ENCODE measurements at places on chromosomes 16 and 17.

GRCh38 chr16:78211946-78212345 is 112.5 kb downstream of the WWOX start:
- no peak for DNase-seq

DNA sequence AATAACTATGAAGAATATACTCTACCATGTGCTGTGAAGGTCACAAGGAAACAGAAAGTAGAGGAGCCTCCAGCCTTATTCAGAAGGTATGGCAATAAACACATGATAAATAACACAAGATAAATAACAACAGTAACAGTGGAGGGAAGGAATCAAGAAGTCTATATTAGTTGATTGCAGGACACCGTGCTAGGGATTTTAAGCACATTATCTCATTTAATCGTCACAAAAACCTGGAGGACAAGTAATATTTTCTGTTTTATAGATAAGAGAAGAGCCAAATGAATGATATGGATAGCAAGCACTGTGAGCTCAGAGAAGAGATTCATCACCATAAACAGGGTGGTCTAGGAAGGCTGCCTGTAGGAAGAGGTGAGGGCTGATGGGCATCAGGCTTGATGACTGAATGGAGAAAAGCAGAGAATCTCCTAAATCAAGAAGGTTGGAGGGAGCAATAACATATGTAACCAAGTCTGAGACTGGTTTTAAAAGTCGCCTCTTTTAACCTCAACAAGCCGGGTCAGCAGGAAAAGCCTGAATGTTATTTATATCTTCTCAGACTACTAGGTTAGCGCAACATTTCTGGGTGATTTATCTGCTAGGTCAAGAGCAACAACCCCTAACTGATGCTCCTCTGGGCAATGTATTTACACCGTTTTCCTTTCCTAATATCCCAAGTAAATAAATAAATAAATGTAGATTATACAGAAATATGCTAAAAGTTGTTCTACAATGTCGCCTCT is 8.3 kb downstream of the TOM1L2 start:
- DNase-seq = no peak

- peak; percentile 67 for DNase-seq
Measured at GRCh38 chr16:74774223-74775139, at the start of gene FA2H. TSS of gene FA2H (minus strand) at chr16:74774820. CDS start at chr16:74774755, 65 bp downstream.

DNA sequence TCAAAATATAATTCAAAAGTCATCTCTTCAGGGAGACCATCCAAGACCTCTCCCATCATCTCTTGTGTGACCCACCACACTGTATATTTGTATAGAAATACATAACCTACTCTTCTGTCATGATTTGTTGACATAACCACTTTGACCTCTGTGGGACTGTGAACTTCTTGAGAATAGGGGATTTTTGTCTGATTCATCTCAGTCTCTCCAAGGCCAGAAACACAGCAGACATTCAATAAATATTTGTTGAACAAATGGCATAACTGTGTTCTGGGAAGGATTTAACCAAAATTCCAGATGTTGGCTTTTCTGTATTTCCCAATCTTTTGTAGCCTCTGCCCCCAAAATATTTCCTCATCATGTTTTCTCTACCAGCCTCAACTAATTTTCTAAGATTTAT is 169.7 kb downstream of the CDH11 start:
- DNase-seq = no peak

- DNase-seq = no peak
Measured at GRCh38 chr17:17445925-17446665, 30.7 kb upstream of the MED9 start.

DNA sequence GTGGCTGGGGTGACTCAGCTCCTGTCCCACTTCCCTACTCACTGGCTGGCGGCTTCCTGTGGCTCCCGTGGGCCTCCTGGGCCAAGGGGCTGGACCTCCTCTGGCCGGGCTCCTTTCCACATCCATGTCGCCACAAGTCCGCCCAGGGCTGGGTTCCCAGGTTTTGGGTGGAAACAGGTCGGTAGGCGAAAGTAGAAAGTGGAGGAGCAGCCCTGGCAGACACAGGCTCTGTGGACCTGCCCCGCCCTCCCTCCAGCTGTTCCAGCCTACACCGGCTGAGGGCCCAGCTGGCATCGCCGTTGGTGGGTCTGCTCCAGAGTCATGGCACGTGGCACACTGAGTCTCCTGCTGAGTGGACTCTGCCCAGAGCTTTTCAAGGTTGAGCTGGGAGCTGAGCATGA is 28.7 kb downstream of the GSE1 start:
- no peak for DNase-seq

- no peak for DNase-seq
Measured at GRCh38 chr16:13950821-13951547, 31.0 kb downstream of the ERCC4 start.

DNA sequence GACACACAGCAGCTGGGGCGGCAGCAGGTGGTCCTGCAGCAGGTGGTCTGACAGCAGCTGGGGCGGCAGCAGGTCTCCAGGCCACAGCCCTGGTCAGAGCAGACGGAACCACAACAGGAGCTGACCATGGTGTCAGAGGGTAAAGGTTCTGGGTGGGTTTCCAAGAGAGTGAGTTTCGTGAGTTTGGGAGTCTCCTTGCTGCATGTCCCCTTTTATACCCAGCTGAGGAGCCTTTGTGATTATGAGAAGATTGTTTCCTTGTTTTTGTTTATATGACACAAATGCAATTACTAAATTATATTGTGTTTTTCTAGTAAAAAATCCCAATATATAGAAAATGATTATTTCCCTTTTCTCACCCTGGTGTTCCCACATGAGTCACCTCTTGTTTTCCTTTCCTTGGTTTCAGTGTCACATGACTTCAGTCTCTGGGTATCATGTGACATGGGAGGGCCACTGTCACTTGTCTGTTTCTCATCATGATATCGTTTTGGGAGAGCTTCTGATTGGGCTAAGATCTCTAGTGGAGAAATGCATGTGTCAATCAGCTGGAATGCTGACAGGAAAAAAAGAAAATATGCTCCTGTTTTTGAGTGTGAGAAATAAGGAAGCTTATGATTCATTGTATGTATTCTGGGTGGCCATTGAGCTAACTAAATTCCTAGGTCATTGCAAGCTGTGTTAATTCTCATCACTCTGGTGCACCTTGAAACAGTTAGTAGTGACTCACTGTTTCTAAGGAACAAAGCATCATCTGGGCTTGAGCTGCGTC is at the start of gene KRTAP4-6:
TSS of gene KRTAP4-6 (minus strand) at position 185 of the 772 bp plus-strand sequence. CDS start at position 128, 57 bp downstream.
- no peak for DNase-seq

DNA sequence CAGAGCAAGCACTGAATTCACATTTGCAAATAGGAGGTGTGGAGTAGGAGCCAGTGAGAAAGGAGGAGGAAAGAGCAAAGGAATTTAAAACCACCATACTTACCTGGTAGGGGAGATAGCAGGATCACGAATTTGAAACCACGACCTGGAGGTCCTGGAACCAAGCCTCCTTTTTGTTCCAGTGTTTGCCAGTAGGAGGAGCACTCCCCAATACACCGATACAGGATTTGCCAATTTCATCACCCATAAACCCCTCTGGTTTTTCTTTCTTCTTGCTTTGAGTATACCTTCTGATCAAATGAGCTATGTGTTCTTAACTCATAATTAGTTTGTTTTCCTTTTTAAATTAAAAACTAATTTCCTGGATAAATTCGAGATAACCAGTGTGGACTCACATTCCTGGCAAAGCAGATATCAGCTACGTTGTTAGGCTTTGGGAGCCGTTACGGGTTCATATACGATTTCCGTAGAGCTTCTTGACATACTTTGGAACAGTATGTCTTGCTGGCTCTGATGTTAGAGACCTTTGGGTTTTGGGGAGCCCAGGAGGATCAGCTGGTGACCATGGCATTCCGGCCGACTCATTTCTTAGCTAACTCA is 22.7 kb downstream of the BCO1 start:
- peak; percentile 23 for DNase-seq

DNA sequence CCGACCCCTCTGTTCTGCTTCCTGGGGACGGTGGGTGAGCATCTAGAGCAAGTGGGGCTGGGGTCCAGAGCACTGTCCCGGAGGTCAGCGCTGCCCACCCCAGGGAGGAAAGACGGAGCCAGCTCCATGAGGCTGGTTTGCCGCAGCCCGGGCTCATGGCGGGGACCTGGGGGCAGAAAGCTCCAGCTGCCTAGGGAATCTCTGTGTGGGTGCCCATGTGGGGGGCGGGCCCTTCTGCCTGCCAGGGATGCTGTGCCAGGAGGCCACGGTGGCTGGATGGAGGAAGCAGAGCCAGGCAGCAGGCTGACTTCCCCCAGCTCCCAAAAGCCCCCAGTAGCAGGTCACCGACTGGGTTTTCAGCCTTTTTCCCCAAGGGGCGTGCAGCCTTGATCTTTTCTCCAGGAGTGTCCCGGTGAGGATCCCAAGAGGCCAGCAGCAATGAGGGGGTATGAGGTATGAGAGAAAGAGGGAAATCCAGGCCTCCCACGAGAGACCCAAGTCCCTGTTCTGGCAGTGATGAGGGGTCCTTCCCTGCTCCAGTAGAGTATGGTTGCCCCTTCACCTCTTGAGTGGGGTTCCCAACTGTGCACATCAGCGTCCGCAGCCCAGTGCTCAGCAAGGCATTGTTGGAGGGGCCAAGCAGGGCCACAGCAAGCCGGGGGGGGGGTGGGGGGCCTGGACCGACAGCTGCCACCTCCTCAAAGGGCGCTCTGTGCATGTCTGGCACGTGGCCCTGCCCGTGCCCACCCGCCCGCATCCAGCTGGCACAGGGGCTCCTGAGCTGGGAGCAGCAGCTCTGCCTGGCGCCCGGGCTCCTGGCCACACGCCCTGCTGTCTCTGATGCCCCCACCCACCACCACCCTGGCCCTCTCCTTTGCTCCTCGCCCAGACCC is 15.6 kb upstream of the BCAR1 start:
- no peak for DNase-seq

GRCh38 chr16:76265434-76266045 is 11.7 kb upstream of the CNTNAP4 start:
- DNase-seq = no peak

GRCh38 chr17:83136931-83137330 is 57.5 kb downstream of the METRNL start:
- DNase-seq = no peak

DNA sequence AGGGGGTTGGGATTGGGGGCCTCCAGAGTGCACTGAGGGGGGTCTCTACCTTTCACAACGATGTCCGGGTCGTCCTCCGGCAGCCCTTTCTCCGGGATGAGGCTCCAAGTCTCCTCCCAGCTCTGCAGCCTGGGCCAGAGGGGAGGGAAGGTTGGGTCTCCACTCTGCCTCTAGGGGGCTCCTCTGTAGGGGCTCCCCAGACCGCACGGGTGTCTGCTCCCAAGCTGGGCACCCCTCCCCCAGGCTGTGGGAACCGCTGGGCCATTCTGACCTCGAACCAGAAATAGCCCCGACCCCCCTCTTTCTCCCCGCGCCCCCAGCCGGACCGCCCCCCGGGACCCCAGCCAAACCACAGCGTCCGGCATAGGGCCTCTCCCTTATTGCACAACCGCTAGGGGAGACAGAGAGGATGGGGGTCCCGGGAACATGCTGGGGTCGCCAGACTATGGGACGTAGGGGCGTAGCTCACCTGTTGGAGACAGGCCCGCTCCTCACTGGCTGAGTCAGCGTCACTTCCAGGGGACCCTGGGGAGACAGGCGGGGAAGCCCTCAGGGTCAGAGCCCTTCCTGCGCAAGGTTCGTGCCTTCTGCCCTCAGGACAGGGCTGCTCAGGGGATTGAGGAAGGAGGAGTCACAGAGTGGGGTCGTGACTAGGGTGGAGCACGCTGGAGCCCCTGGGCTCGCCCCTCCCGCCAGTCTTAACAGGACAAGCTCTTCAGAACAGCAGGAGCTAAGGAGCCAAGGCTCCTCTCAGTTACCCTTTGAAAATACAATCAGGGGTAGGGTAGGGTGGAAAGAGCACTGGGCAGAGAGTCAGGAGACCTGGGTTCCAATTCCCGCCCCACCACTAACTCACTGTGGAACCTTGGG is 2.7 kb downstream of the PLEKHH3 start:
- no peak for DNase-seq

DNA sequence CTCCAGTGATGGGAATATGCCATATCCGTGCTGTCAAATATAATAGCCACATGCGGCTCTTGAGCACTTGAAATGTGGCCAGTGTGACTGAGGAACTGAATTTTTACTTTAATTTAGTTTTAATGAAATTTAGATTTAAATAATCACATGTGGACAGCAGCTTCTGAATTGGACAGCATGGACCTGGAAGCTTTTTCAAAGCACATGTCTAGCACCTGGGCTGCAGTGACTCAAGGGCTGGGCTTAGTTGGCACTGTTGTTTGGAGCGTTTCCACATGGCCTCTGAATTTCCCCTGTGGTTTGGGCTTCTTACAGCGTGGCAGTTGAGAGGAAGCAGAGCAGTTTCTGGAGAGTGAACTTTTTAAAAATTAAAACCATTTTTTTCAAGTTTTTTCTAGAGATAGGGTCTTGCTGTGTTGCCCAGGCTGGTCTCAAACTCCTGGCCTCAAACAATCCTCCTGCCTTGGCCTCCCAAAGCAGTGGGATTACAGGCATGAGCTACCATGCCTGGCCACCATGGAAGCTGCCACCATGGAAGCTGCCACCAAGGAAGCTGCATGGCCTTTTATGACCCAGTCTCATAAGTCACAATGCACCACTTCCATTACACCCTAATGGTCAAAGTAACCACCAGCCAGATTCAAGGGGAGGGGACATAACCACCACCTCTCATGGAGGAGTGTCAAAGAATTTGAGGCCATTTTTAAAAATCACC is 6.7 kb upstream of the TOB1 start:
- peak; percentile 56 for DNase-seq

DNA sequence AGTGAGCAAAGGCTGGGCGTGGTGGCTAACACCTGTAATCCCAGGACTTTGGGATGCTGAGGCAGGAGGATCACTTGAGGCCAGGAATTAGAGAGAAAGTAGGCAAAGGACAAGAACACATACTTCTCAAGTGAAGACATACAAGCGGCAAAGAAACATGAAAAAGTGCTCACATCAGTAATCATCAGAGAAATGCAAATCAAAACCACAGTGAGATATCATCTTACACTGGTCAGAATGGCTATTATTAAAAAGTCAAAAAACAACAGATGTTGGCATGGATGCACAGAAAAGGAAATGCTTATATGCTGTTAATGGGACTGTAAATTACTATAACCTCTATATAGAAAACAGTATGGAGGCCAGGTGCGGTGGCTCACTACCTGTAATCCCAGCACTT is 12.2 kb upstream of the SLX4 start:
- no peak for DNase-seq

DNA sequence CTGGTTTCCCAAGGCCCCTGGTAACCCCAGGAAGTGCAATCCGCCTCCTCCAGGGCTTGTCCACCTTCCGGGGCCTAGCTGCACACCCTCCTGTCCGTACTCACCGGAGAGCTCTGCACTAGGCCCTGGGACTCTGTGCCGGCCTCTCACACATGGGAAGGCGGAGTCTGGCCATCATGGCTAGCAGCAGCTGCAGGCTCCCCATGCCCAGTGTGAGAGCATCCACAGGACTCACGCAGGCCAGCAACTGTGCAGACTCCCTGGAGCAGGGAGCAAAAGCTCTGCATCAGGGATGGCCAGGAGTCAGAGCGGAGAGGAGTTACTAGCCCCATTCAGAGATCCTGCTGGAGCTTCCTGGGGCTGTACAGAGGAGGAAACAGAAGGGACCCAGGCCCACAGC is 20.2 kb downstream of the FOXN1 start:
- no peak for DNase-seq

DNA sequence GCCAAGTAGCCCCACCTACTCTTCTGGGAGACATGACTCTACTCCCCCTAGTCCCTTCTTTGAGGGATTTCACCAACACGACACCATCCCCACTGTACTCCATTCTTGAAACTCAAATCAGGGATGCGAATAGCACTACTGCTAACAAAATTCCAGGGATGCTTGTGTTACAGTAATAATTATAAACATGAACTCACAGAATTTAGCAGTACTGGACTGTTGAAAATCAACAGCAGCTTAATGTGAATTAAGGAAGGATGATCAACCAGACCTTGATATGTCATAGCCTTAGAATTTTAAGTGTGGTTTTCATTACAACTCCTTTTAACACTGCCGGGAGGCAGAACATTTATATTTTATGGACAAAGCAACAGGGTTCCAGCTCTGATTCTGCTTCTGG is 37.9 kb downstream of the AMFR start:
- DNase-seq = no peak
